Endodermal cell (in vitro differentiated cells): ENCODE measurements at places on chromosomes 1 and 21.

DNA sequence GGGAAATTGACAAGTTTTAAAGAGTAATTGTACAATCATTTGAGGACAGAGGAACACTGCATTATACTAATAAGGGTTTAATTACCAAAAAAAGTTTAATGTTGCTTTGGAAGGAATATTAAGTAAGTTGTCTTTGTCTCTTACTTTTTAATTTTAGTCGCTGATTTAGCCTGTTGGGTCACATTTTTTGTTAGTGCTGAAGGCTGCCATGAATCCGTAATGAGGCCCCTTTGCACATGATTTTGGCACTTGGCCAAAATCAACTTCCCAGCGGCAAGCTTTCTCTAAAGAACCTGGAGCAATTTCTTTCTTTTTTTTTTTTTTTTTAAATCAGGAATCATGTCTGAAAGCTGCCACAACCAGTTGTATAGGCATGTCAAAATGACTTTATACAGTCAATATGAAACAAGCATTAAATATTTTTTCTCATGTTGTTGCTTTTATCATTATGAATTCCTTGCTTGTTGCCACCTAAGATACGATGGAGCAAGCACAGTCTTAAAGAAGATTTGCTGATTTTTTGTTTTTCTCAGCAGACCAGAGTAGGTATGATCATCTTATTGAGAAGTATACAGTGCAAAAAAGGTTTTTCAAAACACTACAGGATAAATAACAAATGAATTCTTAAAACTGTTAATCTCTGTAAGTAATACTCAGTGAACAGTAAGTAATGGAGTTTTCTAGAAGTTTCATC, 690.4 kb downstream of the USP25 start:
- no peak overlapping the region for H3K4me3 ChIP-seq
- H3K27ac ChIP-seq = peak overlapping the region; percentile 80
- H3K36me3 ChIP-seq = no peaks in the 10 kb centered on the region

GRCh38 chr1:227068883-227069282, 128.8 kb downstream of the COQ8A start:
- no peak overlapping the region for H3K27ac ChIP-seq
- no peaks in the 10 kb centered on the region for H3K27me3 ChIP-seq
- no peak overlapping the region for H3K4me3 ChIP-seq
- DNase-seq = no peak
- H3K36me3 ChIP-seq = peaks cover 20% of the 10 kb centered on the region

GRCh38 chr1:6635910-6636760, 11.5 kb downstream of the THAP3 start:
- H3K4me1 ChIP-seq = no peaks in the 10 kb centered on the region
- H3K4me3 ChIP-seq = no peak overlapping the region
- peaks cover 67% of the 10 kb centered on the region for H3K36me3 ChIP-seq
- H3K27me3 ChIP-seq = no peaks in the 10 kb centered on the region
- H3K27ac ChIP-seq = no peak overlapping the region
- no peak for DNase-seq

DNA sequence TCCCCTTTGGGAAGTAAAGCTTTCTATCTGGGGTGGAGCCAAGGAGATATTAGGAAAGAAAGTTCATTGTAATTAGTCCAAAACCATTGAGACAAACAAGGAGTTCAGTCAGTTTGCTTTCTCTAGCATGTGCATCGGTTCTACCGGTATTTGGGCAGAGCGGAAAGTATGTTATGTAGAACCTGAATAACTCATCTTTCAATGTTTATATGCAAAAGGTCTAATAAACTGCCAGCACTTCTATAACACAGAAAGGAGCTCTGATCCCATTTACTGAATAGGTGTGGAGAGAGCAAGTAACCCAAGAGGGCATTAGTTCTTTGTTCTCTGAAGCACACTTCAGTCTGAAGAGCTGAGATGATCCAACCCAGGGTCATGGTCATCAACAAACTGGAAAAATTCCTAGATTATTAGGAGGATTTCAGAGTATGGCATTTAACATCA, 3.5 kb downstream of the TGFB2 start:
- no peaks in the 10 kb centered on the region for H3K4me1 ChIP-seq
- no peak overlapping the region for H3K27ac ChIP-seq
- peak overlapping the region; percentile 87 for H3K4me3 ChIP-seq
- peaks cover 5% of the 10 kb centered on the region for H3K36me3 ChIP-seq
- no peak for DNase-seq
- peaks cover 51% of the 10 kb centered on the region for H3K27me3 ChIP-seq

DNA sequence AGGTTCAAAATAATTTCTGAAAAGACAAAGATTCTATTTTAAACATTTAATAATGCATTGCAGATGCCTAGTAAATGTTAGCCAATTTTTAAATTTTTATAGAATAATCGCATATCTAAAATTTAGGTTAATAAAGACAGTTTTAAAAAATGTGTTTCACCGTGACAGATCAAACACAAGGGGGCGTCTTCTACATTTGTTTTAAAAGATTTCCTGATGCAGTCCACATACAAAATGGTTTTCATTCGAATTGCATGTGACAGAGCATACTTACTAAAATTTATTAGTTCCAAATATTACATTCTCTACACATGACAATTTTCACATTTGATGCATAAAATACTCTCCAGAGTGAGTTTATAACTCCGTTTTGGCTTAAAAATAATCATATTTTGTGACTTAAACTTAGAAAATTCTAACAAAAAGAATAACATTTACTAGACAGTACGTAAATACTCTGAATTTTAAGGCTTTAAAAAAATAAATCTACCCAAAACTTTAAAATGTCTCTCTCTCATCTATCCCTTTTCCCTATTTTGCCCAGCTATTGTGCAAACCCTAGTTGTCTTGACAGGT, 75.5 kb downstream of the ADAMTS1 start:
- no peaks in the 10 kb centered on the region for H3K4me1 ChIP-seq
- H3K27ac ChIP-seq = no peak overlapping the region
- H3K27me3 ChIP-seq = no peaks in the 10 kb centered on the region
- DNase-seq = no peak
- no peaks in the 10 kb centered on the region for H3K36me3 ChIP-seq

- H3K27ac ChIP-seq = no peak overlapping the region
- H3K4me1 ChIP-seq = peaks cover 7% of the 10 kb centered on the region
- no peaks in the 10 kb centered on the region for H3K36me3 ChIP-seq
Measured at GRCh38 chr1:160624464-160624863, 22.4 kb downstream of the SLAMF1 start.

GRCh38 chr1:53060579-53060978, 1.4 kb upstream of the PODN start:
- DNase-seq = no peak
- H3K36me3 ChIP-seq = no peaks in the 10 kb centered on the region
- H3K27ac ChIP-seq = no peak overlapping the region
- peaks cover 5% of the 10 kb centered on the region for H3K4me1 ChIP-seq
- H3K4me3 ChIP-seq = no peak overlapping the region
- peaks cover 89% of the 10 kb centered on the region for H3K27me3 ChIP-seq

DNA sequence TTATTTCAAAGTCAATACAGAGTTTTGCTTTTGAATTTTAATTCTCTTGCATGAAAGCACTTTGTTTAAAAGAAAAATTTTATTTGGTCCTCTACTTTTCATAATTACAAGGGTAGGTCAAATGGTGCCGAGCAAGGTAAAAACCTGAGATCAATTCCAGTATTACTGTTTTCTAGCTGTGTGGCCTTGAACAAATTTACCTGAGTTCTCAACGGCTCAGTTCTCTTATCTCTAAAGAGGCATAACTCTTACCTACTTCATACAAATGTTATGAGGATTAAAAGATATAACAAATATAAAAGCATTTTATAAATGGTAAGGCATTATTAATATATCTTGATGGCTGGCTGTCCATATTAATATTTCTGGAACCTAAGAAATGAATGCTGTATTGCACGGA, 42.5 kb downstream of the USP24 start:
- H3K36me3 ChIP-seq = peaks cover 89% of the 10 kb centered on the region
- H3K27ac ChIP-seq = no peak overlapping the region
- no peaks in the 10 kb centered on the region for H3K4me1 ChIP-seq
- no peaks in the 10 kb centered on the region for H3K27me3 ChIP-seq
- H3K4me3 ChIP-seq = no peak overlapping the region
- no peak for DNase-seq

DNA sequence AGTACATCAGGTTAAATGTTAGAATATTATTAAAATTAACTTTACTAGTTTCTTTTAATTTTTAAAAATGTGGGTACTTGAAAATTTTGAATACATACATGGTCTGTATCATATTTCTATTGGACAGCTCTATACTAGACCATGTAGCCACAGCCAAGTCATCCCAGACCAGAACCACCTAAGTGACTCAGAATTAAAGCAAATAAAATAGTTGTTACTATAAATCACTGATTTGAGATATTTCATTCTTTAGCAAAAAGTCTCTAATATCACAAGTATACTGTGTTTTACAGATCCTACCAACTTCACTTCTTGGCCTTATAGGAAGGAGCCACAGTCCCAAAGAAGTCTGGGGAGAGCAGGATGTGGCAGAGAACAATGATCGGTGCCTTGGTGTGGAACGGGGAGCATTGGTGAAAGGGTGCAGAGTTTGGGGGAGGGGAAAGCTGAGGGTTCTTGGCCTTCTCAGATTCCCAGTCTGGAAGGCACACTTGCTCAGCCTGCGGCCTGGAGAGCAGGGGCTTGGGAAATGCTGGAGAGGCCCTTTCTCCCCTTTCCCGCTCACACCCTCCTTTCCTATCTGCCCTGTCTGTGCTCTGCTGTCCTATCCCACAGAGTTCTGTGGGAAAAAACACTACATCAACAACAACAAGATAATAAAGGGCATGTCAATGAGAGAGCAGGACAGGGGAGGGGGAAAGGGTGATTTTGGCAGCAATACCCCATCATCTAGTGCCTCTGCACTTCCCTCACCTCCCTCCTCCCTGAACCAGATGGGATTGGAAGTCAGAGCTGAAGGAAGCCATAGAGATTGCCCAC, 122.1 kb downstream of the NGF start:
- DNase-seq = no peak
- H3K36me3 ChIP-seq = no peaks in the 10 kb centered on the region
- H3K4me1 ChIP-seq = peaks cover 4% of the 10 kb centered on the region

- no peak overlapping the region for H3K4me3 ChIP-seq
- no peak for DNase-seq
- no peaks in the 10 kb centered on the region for H3K36me3 ChIP-seq
- no peak overlapping the region for H3K27ac ChIP-seq
- peaks cover 4% of the 10 kb centered on the region for H3K4me1 ChIP-seq
Measured at GRCh38 chr1:5189384-5189783, 535.0 kb downstream of the AJAP1 start.

GRCh38 chr1:5423109-5423508, 569.1 kb downstream of the NPHP4 start:
- no peak overlapping the region for H3K27ac ChIP-seq
- H3K4me1 ChIP-seq = no peaks in the 10 kb centered on the region
- peak; percentile 68 for DNase-seq
- H3K27me3 ChIP-seq = no peaks in the 10 kb centered on the region
- no peak overlapping the region for H3K4me3 ChIP-seq

GRCh38 chr1:51515982-51516648, 3.0 kb downstream of the EPS15 start:
- H3K36me3 ChIP-seq = no peaks in the 10 kb centered on the region
- no peaks in the 10 kb centered on the region for H3K27me3 ChIP-seq
- no peak overlapping the region for H3K27ac ChIP-seq
- H3K4me1 ChIP-seq = no peaks in the 10 kb centered on the region
- DNase-seq = no peak
- no peak overlapping the region for H3K4me3 ChIP-seq

- no peaks in the 10 kb centered on the region for H3K36me3 ChIP-seq
- peaks cover 13% of the 10 kb centered on the region for H3K4me1 ChIP-seq
- H3K27ac ChIP-seq = peak overlapping the region; percentile 45
- DNase-seq = no peak
- H3K27me3 ChIP-seq = no peaks in the 10 kb centered on the region
Measured at GRCh38 chr1:163054181-163054591, 15.0 kb upstream of the RGS4 start.

DNA sequence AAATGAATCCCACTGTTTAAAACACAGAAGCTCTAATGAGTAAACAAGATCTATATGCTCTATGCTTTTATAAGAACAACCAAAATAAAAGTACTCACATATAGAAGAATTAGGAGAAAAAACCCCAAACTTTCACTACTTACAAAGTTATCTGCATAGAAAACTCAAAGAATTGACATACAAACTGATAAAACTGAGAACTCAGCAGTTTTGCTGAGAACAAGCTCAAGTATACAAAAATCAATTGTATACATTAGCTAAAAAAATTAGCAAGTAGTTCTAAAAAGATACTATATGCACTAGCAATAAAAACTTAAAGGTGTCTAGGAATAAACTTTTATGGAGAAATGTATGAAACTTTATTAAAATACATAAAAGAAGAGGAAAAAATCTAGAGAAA, 186.2 kb upstream of the KAZN start:
- H3K27me3 ChIP-seq = no peaks in the 10 kb centered on the region
- no peak overlapping the region for H3K27ac ChIP-seq
- no peaks in the 10 kb centered on the region for H3K4me1 ChIP-seq
- H3K4me3 ChIP-seq = no peak overlapping the region
- no peaks in the 10 kb centered on the region for H3K36me3 ChIP-seq

DNA sequence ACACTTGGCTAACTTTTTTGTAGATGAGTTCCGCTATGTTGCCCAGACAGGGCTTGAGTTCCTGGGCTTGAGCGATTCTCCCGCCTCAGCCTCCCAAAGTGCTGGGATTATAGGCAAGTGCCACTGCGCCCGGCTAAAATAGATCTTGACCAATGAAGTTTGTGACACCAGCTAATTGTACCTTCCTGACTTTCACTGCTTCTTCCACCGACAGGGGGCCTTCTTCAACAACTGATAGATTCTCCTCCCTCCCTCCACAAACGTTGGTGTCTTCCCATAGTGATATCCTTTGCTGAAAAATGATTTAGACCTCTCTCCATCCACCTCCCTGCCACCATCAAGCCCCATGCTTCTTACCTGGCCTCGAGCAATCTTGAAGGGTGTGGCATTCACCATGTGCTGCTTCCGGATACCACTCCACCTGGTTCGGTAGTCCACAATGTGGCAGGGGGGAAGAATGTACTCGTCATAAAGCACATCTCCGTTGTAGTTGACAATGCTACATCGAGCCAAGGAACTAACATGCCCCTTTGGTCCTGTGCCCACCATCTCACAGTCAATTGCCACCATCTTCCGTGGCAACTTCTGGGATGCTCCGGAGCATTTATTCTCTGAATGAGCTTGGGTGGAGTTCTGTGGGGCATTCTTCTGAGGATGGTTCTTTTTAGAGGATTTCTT, 1.6 kb upstream of the METTL25B start:
- H3K4me1 ChIP-seq = peaks cover 17% of the 10 kb centered on the region
- H3K27me3 ChIP-seq = no peaks in the 10 kb centered on the region
- H3K27ac ChIP-seq = no peak overlapping the region
- peak; percentile 89 for DNase-seq

DNA sequence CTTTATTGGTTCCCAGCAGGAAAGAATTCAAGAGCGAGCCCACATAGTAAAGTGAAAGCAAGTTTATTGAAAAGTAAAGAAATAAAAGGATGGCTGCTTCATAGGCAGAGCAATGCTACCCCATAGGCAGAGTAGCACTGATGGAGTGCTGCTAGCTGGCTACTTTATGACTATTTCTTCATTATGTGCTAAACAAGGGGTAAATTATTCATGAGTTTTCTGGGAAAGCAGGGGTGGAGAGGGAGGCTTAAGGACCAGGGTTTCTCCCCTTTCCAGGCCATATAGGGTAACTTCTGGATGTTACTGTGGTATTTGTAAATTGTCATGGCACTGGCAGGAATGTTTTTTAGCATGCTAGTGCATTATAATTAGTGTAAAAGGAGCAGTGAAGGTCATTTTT, 1271.4 kb downstream of the KCNT2 start:
- H3K27ac ChIP-seq = no peak overlapping the region
- no peak overlapping the region for H3K4me3 ChIP-seq
- H3K4me1 ChIP-seq = peaks cover 5% of the 10 kb centered on the region
- H3K27me3 ChIP-seq = no peaks in the 10 kb centered on the region
- peak; percentile 44 for DNase-seq
